ENCODE measurements at places on chromosomes 5 and 9.
A peak's percentile ranks its signal among the peaks of the same experiment; 100 is the strongest.

- no peak for DNase-seq
Observed at GRCh38 chr9:105969636-105970035, 275.3 kb downstream of the TMEM38B start.

- no peak for DNase-seq
Observed at GRCh38 chr5:174065528-174066197, 20.2 kb downstream of the NSG2 start.

DNA sequence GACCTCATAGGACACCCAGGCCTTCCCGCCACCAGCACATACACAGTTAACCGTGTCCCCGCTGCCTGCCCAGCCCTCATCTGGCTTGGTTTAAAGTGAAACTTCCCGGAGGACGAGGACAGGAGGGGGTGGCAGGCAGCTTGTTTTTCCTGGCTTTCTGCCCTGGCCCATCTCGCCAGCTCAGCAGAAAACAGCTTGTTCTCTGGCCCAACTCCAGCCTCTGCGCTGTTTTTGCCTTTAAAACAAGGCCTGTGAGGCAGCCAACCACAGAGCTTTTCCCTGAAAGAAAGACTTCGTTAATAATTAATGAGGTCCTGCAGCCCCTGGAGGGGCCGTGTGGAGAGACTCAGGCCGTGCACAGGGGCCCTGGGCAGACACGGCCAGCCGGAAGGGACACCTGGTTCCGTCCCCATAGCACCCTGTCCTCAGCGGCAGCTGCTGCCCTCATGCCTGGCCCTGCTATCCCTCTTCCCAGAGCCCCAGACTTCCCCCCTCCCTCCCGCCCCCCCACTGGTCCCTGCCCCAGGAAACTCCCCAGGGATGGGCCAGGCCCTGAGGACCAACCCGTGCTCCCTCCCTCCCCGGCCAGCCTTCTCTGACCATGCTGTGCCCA lies 108.7 kb downstream of the RXRA start:
- no peak for DNase-seq

DNA sequence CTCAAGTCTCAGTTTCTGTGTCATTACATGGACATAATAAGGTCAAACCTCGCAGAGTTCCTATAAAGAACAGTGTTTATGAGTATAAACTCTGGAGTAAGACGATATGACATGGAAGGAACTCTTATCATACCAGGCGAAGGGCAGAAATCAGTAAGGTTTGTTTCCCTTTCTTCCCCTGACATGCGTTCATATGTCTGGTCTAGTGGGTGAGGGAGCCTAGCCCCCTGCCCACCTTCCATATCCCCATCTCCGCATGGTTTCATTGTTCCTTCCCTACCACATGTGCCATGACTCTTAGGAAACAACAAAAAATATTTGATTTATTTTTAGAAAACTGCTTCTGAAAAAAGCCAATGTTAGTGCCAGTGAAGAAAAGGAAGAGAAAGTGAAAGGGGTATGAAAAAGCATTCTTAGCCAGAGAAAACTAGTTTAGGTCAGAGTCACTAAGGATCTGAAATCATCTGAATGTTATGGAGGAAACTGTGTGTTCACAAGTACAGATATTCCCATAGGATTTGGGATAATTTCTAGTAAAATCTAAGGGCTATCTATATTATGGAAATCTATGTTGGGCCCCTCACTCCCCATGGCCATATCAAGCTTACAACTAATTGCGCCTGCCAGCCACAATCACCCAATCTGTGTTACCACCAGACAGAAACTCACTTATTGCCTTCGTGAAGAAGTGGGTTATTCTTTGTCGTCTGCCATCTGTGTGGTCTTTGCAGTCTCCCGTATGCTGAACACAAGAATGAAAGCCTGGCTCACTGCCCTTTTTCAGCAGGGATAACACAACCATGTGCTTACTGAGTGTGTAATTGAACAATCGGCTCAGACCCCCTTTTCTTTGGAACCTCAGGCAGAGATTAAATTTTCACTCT lies 19.9 kb upstream of the HMHB1 start:
- DNase-seq, result no peak

- DNase-seq, result no peak
Observed at GRCh38 chr9:136725612-136726011, 13.2 kb downstream of the DIPK1B start.

GRCh38 chr5:134594797-134595457 lies 37.7 kb downstream of the SAR1B start:
- no peak for DNase-seq

DNA sequence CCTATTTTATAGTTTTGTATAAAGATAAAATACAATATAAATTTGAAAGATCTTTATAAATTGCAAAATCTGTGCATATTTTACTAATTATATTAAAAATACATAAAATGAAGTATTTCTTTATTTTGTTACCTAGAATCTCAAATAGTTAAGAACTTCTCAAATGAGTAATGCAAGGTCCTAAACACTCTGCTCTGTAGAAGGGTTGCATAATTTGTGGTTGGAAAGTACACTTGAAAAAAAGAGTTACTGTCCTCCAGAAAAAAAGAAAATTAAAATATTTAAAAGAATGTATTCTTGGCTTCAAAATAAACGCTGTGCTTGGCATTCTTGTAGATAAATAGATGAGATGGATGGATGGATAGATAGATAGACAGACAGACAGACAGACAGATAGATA lies 428.8 kb upstream of the CDH6 start:
- no peak for DNase-seq

- no peak for DNase-seq
Observed at GRCh38 chr5:110844251-110844650, 105.4 kb downstream of the SLC25A46 start.

GRCh38 chr5:27387535-27388073 lies 349.2 kb upstream of the CDH9 start:
- no peak for DNase-seq

GRCh38 chr9:107466826-107467225 lies 22.7 kb downstream of the KLF4 start:
- no peak for DNase-seq

GRCh38 chr9:36400332-36401163 lies 479 bp upstream of the RNF38 start:
- peak; percentile 66 for DNase-seq

DNA sequence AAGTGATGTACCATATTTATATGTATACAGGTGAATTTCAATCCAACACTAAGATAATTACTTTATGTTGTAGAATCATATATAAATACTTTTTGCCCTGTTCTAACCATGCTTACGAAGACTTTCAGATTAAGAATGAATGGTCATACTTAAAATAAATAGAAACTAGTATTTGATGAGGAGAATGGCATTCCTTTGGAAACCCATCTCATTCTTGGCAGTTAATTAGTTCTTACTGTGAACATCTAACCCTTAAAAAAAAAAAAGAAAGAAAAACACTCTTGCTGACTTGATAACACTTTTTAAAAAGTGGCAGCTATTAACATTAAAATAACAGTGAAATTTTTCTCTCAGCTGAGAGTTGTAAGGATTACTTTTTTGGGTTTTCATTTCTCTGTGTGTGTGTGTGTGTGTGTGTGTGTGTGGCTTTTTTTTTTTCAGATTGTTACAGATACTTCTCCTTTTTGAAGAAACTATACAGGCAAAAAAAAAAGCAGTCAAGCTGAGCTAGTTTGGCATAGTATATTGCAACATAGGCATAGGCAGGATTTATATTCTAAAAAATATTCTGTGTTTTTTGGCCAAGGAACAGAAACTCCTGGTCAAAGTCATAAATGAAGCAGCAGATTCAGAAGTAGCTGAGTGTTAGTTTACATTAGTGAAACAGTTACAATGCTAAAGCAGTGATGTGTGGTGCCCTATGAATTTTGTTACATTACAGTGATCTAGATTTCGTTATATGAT lies 163.5 kb downstream of the CD180 start:
- DNase-seq, result peak; percentile 4

DNA sequence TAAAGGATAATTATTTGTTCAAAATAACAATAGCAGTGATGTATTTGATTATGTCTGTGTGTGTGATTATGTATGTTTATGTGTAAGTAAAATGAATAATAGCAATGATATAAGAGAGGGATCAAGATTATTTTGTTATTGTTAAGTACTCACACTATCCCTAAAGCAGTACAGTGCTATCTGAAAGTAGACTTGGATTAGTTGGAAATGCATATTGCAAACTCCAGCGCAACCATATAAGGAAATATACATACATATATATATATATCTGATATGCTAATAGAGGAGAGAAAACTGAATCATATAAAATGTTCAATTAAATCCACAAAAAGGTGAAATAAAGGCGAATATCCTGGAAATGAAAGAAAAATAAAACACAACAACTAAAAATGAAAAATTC lies 268.4 kb downstream of the HINT1 start:
- no peak for DNase-seq

GRCh38 chr9:82418334-82418733 lies 429.8 kb downstream of the SPATA31D1 start:
- DNase-seq, result no peak

- DNase-seq, result no peak
Observed at GRCh38 chr5:7435503-7435902, 39.6 kb downstream of the ADCY2 start.

GRCh38 chr5:68915079-68915478 lies 178.7 kb upstream of the SLC30A5 start:
- no peak for DNase-seq

GRCh38 chr5:174545926-174546325 lies 178.5 kb upstream of the MSX2 start:
- DNase-seq, result no peak

GRCh38 chr9:13020146-13021040 lies 245.6 kb downstream of the LURAP1L start:
- DNase-seq, result no peak

DNA sequence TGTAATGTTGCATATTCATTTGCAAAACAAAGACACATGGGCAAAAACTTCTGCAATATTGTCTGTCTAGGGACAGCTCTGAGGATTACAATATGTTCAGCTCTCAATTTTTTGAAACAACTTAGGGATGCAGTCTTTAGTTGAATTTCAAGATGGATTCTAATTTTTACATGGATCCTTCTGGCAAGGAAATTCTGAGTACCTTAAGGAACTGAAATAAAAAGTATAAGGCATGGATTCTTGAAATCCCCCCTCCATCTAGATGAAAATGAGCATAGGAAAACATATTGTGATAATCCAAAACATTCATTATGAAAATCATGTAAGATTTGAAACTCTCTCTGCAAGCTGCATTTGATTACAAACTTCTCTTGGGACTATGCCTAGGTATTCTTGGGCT lies 568.6 kb downstream of the CETN3 start:
- no peak for DNase-seq

- DNase-seq, result no peak
Observed at GRCh38 chr9:72984991-72985390, 32.1 kb upstream of the ALDH1A1 start.

DNA sequence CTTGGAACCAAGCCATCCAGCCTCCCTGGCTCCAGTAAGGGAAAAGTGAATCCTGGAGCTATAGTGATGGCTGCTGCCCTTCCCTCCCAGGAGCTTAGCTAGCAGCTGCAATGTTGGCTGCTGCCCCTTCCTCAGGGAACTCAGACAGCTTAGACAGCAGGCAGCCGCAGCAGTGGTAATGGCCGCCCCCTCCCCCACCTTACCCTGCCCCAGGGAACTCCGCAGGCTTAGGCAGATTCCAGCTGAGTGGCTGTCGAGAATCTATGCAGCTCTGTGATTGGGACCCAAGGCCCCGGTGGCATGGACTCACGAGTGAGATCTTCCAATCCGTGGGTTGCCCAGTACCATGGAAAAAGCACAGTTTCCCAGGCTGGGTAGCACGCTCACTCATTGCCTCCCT lies 378.6 kb downstream of the NNT start:
- no peak for DNase-seq

DNA sequence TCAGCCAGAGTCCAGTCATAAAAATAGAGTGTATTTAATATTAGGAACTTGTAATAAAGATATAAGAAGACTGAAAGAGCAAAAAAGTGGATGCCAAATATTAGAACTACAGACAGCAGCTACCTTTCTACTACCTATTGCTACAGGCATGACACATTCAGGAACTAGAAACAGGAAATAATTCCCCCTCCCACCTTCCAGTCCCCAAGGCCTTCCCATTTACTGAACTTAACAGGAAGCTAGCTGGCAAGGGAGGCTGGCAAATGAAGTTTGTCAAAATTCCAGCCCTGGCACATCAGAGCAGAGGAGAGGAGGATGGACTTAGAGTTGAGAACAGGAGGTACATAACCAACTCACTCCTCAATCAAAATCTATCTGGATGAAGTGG lies 50.2 kb upstream of the RIC1 start:
- no peak for DNase-seq

- DNase-seq, result no peak
Observed at GRCh38 chr5:124232515-124232914, 513.9 kb downstream of the ZNF608 start.

GRCh38 chr9:85553475-85553874 lies 188.3 kb downstream of the AGTPBP1 start:
- DNase-seq, result no peak

GRCh38 chr5:32325062-32325461 lies 12.3 kb upstream of the MTMR12 start:
- DNase-seq, result no peak

- DNase-seq, result no peak
Observed at GRCh38 chr5:173634465-173634983, 18.1 kb upstream of the BOD1 start.

DNA sequence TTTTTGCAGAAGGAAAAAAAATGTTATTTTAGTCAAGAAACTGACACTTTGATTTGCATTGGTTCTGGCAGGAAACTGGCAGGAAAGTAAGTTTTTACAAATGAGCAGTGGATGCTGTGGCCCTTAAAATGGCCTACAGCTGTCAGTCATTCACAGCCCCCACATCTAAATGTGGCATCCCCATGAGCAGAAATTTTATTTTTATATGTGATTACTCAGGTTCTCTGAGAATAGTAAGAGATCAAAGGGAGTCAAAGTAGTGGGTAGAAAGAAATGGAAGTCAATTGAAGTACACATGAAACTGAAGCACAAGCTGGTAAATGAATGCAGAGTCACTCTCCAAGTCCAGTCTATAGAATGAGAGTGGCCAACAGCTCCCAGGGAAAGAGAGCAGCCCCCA lies 80.3 kb downstream of the ENC1 start:
- no peak for DNase-seq

DNA sequence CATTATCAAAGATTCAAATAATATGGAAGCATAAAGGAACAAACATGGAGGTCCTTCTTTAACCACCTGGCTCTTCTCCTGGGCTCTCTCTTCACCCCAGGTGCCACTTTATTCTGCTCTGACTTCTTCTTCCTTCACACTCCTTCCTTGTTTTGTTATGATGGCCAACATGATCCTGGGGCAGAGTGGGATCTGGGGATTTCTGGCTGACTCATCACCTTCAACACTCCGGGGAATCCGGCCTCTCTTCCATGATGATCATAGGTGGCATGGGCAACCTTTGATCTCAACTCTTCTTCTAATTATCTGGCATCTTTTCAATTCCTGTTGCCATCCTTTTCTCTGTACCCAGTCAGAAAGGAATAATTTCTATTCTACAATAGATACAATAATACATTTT lies 62.1 kb upstream of the TRPC7 start:
- DNase-seq, result no peak

- DNase-seq, result no peak
Observed at GRCh38 chr9:17045381-17045940, 89.4 kb upstream of the CNTLN start.

- DNase-seq, result no peak
Observed at GRCh38 chr5:162567644-162568043, 500.1 kb downstream of the GABRG2 start.

GRCh38 chr9:79674052-79674777 lies 102.5 kb downstream of the TLE4 start:
- DNase-seq, result no peak

Data from GF-D8 (cell line).